Left renal cortex interstitium (tissue), 4 donors: ENCODE measurements at places on chromosomes 6 and 20. TPM values are rescaled to one million over a fixed set of nuclear protein-coding genes. Genes with fewer than 3 reads are reported as not detected.

DOP1A gene
- 39.2 TPM for polyA plus RNA-seq

LY86 gene
- 1.1 TPM for polyA plus RNA-seq

SMIM26 gene
- 93.4 TPM for polyA plus RNA-seq

RAB44 gene
- not detected for polyA plus RNA-seq

ARMC2 gene
- polyA plus RNA-seq: 15.0 TPM

IMPG1 gene
- 3.3 TPM for polyA plus RNA-seq

OLIG3 gene
- not detected for polyA plus RNA-seq

POFUT1 gene
- polyA plus RNA-seq: 45.1 TPM

ADNP gene
- polyA plus RNA-seq: 122 TPM

PACSIN1 gene
- 0.68 TPM for polyA plus RNA-seq

NRSN1 gene
- 0.48 TPM for polyA plus RNA-seq

RNF114 gene
- polyA plus RNA-seq: 69.4 TPM

TRDN gene
- polyA plus RNA-seq: 4.7 TPM

TPBG gene
- polyA plus RNA-seq: 24.1 TPM

TNFRSF6B gene
- polyA plus RNA-seq: 3.0 TPM

UFL1 gene
- 38.2 TPM for polyA plus RNA-seq

C6orf141 gene
- polyA plus RNA-seq: 0.65 TPM

CRISP2 gene
- not detected for polyA plus RNA-seq

TCF15 gene
- 1.6 TPM for polyA plus RNA-seq

LIME1 gene
- 17.9 TPM for polyA plus RNA-seq

MANEA gene
- 27.8 TPM for polyA plus RNA-seq

ADGB gene
- 0.46 TPM for polyA plus RNA-seq

BNIP5 gene
- polyA plus RNA-seq: 0.21 TPM

ANGPT4 gene
- 0.26 TPM for polyA plus RNA-seq

OTOR gene
- polyA plus RNA-seq: not detected

GRIK2 gene
- 12.1 TPM for polyA plus RNA-seq

NFATC2 gene
- polyA plus RNA-seq: 2.2 TPM

TSPO2 gene
- polyA plus RNA-seq: 0.57 TPM

ECT2L gene
- polyA plus RNA-seq: 0.32 TPM

PLA2G7 gene
- 2.6 TPM for polyA plus RNA-seq

FAM210B gene
- polyA plus RNA-seq: 40.1 TPM

APOBEC2 gene
- polyA plus RNA-seq: 0.38 TPM
